CD4-positive, alpha-beta T cell (primary cell): ENCODE measurements at places on chromosomes 6 and 20. TPM values are rescaled to one million over a fixed set of nuclear protein-coding genes. Genes with fewer than 3 reads are reported as not detected.

The SGK2 gene
- 0.38 TPM for total RNA-seq

DNA sequence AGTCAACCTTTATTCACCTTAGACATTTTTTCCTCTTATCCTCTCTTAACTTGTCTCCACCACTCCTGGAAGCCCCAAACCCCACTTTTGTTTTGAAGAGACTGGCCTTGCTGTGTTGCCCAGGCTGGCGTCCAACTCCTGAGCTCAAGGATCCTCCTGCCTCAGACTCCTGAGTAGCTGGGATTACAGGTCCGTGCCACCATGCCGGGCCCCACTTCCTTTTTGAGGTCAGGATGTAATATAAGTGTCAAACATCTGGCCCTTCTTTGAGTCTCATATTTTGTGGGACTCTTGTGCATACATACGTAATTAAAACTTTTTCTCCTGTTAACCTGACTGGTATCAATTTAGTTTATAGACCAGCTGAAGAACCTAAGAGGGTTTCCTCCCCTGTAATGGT lies 1.4 kb upstream of the CDK19 start:
- DNase-seq, result no peak

DNA sequence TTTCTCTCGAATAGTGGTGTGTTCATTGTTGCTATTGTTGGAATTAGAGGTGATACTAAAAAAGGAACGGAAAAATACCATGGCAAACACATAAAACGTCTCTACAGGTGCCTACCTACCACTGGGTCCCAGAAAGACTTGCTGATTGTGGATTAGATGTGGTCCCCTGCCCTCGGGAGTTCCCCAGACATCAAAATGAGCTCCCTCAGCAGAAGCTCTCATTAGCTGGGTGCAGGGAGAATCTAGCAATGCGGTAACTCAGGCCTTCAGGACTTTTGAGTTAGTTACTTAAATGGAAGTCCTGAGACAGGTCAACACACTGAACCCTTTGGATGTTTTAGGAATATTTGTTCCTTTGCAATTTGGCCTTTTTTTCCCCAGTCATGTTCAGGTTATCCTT lies 6.1 kb downstream of the IRF4 start:
- no peak for DNase-seq

- DNase-seq, result no peak
These were observed 34.5 kb upstream of the TSHZ2 start for GRCh38 chr20:52937591-52938100.

DNA sequence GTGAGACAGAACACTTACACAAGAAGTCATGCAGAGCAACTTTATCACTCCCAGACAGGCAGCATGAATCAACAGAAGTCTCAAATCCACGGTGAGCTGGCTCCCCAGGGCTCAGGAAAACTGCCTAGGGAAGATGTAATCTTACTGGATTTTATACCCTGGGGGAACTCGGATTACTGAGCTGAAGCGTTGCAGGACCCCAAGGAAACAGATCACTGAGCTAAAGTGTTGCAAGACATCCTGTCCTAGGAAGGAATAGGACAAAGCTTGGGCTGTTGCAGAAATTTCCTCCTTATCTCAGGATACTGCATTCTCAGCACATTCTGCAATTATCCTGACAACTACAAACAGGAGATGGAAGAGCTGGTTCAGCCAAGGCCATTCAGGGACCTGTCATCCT lies 224.8 kb downstream of the TFAP2A start:
- DNase-seq, result no peak

GRCh38 chr6:16974704-16975359 lies 127.0 kb upstream of the STMND1 start:
- no peak for DNase-seq

DNA sequence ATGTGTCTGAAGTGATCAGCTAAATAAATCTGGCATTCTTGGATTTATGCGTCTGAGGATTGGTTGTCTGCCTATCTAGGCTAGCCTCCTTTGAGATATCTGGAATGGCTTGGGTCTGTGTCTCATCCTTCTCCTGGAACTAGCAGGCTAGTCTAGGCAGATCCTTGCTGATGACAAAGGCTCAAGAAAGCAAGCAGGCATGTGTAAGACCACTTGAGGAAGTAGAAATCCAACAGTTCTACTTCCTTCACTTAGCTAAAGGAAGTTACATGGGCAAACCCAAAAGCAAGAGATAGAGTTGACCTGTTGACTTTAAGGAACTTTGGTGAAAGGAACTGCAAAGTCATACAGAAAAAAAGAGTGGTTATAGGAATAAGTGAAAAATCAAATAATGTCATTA lies 672.6 kb downstream of the MAFB start:
- DNase-seq, result no peak

DNA sequence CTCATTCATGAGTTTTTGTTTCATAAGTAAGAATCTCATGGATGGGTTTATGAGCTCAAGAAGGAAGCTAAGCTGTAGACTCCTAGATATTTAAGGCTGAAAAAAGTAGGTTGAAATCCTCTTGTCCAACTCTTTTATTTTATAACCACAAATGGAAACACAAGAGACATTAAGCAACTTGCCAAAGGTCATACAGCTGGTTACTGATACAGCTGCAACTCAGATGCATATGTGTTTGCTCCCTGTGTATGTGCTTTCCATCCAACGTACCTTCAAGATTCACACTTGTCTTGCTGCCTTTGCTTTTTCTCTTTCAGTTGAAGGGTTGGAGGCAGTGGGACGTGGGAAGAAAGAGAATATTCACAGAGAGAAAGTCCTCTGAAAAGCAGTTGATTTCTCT lies 153.5 kb upstream of the STMND1 start:
- no peak for DNase-seq

GRCh38 chr6:42404484-42404883 lies 47.2 kb downstream of the TRERF1 start:
- peak; percentile 47 for DNase-seq

DNA sequence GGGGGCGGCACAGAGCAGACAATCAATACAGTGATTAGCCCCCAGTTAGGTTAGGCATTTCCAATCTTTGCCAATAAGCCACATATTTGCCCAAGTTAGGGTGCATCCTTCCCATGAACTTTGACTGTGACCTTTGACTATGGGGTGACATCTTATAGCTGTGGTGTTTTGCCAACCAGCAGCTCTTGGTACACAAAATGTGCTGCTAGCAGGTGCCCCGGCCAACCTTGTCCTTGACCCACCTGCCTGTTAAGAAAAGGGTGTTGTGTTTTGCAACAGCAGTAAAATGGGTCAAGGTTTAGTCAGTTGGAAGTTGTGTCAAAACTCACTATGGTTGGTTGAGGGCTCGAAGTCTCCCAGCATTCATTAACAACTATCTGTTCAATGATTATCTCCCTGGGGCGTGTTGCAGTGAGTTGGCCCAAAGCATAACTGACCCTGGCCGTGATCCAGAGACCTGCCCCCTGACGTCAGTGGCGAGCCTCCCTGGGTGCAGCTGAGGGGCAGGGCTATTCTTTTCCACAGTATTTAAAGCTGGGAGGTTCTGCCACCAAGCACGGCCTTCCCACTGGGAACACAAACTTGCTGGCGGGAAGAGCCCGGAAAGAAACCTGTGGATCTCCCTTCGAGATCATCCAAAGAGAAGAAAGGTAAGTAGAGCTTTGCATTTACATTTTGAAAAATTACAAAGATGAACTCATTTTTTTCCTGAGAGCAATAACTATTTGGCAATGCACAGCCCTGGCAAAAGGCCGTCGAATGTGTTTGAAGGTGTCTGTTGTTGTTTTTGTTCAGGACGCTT lies at the start of gene PCK1:
Gene PCK1, plus strand, starts transcription at position 557 of the 802 bp plus-strand sequence. CDS start 302 bp downstream, outside the sequence.
- DNase-seq, result no peak

- peak; percentile 65 for DNase-seq
These were observed 336 bp upstream of the LY6G5C start for GRCh38 chr6:31681135-31681671.

The LGSN gene
- not detected for total RNA-seq

The CGAS gene
- total RNA-seq, result 11.9 TPM

The ADGRB3 gene
- not detected for total RNA-seq

The C6orf15 gene
- not detected for total RNA-seq

DNA sequence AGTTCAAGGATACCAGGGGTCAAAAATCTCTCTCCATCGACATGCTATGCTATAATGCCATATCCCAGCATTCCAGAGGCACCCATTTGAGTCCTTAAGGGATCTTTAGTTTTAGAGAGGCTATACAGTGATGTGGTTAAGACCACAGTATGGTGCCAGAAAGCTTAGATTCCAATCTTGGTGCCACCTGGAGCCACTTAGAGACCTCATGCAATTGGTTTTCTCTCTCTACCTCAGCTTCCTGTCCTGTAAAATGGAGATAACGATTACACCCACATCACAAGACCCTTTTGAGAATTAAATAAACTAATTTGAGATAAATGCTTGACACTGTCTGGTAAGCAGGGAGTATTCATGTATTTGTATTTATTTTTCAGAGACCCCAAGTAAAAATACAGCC lies 39.0 kb downstream of the PLAGL1 start:
- no peak for DNase-seq

- DNase-seq, result no peak
These were observed 43.5 kb downstream of the FNDC1 start for GRCh38 chr6:159212525-159213280.

GRCh38 chr6:36444470-36444869 lies 1.7 kb downstream of the KCTD20 start:
- DNase-seq, result no peak

DNA sequence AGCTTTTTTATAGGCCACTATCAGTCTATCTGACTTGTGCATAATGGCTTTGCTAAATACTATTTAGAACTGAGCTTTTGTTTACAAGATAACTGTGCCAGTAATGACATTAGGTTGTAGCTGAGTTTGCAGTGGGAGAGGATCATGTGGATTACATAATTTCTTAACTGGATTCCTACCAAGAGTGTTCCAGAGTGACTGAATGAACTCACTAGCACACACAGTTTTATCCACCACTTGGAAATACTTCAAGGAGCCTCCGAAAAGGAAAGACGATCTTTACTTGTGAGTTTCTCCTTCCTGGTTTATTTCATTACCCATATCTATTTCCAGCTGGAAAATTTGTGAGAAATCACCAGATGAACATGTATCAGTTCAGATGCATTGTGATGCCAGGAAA lies 10.9 kb upstream of the SYNE1 start:
- no peak for DNase-seq

DNA sequence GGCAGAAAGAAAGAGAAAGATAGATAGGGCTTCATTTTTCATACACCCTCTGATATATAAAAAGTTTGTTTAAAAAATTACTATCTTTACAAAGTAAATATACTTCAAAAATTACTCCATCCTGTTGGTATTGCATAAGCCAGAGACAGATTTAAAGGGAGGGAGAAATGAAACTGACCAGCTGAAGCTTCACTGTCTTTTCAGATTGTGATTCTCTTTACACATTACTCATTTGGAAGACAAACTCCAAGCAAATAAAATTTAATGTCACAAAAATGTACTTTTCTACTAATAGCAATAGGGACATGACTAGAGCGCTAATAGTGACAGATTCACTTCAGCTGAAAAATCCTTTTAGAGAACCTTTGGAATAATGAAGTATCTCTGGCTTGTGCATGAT lies 38.6 kb upstream of the MARCKS start:
- DNase-seq, result no peak

The ECT2L gene
- not detected for total RNA-seq

The CYP24A1 gene
- total RNA-seq, result 1.0 TPM

GRCh38 chr20:48776306-48776705 lies 51.5 kb downstream of the PREX1 start:
- no peak for DNase-seq

The PRICKLE4 gene
- not detected for total RNA-seq
